Mesothelial cell of epicardium (in vitro differentiated cells): ENCODE measurements at places on chromosomes 2 and 18.

DNA sequence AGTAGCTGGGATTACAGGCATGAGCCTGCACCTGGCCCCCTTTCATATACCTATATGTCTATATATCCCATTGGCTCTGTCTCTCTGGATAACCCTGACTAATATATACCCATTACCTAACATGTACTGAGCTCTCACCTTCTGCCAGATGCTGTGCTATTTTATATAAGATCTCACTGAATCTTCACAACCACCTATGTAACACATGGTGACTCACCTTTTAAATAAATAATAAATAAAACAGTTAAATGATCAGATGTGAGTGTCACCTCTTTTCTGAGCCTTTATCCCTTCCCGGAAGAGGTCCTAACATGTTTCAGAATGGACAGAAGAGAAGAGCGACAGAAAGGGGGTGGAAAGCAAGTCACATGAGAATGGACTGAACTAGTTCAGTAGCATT lies 123.1 kb downstream of the SPIRE1 start:
- no peak overlapping the region for H3K27ac ChIP-seq
- no peak for DNase-seq

DNA sequence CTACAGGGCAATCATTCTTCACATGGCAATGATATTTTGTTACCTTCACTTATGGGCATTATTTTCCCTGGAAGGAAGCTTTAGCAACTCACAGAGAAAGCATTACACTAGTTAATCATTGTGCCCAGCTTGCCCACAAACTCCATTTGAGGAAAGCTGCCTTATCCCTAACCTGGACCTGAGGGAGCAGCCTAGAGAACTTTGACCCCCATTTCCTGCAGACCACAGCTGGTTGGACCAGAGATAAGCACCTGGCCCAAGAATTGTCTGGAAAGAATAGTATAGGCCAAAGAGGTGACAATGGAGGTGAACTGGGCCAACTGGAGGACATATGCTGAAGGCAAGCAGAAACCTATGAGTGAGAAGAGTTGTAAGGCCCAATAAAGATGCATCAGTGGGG lies 48.4 kb upstream of the SESTD1 start:
- H3K4me1 ChIP-seq = no peaks in the 10 kb centered on the region
- H3K27ac ChIP-seq = no peak overlapping the region
- H3K36me3 ChIP-seq = no peaks in the 10 kb centered on the region
- no peak overlapping the region for H3K4me3 ChIP-seq

DNA sequence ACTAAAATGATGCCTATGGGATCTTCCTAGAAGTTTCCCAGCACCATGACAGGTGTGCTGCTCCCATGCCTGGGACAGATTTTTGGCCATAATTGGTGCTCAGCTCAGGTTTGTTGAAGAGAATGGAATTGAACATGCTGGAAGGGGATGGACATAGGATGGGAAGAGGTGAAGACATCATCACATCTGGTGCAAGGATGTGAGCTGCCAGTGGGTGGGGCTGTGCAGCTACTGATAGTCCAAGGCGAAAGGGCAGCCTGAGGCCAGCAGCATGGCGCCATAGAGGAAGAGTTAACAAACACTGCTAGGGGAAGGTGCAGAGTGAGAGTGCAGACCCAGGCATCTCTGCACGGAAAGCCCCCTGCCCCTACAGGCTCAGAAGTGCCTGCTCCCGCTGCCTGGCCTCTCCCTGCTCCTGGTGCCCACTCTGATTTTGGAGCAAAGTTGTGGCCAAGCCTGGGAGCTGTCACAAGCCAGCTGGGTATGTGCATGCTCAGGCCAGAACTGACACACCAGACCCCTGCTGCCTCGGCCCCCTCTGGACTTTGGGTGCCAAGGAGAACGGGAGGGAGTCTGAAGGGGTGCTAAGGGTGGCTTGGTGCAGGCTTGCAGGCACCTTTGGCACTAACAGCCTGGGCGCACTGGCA lies 178.6 kb downstream of the ZBTB7C start:
- no peaks in the 10 kb centered on the region for H3K36me3 ChIP-seq
- peak; percentile 63 for DNase-seq
- H3K4me3 ChIP-seq = no peak overlapping the region
- H3K4me1 ChIP-seq = peaks cover 26% of the 10 kb centered on the region
- H3K27ac ChIP-seq = no peak overlapping the region
- H3K27me3 ChIP-seq = peaks cover 66% of the 10 kb centered on the region

- H3K36me3 ChIP-seq = no peaks in the 10 kb centered on the region
- H3K4me3 ChIP-seq = no peak overlapping the region
- DNase-seq = no peak
- no peaks in the 10 kb centered on the region for H3K4me1 ChIP-seq
- H3K27me3 ChIP-seq = no peaks in the 10 kb centered on the region
Measured at GRCh38 chr18:56919190-56919589, 227.7 kb upstream of the BOD1L2 start.
